CD4-positive, alpha-beta T cell treated with Interferon alpha-2 for 1 hour (primary cell): ENCODE measurements at places on chromosomes 7 and 10.
A peak's percentile ranks its signal among the peaks of the same experiment; 100 is the strongest.

- DNase-seq = no peak
These were observed 30.5 kb downstream of the CTNNA3 start for GRCh38 chr10:67665491-67665890.

GRCh38 chr7:47988496-47989386 lies 9.3 kb upstream of the HUS1 start:
- DNase-seq = no peak

DNA sequence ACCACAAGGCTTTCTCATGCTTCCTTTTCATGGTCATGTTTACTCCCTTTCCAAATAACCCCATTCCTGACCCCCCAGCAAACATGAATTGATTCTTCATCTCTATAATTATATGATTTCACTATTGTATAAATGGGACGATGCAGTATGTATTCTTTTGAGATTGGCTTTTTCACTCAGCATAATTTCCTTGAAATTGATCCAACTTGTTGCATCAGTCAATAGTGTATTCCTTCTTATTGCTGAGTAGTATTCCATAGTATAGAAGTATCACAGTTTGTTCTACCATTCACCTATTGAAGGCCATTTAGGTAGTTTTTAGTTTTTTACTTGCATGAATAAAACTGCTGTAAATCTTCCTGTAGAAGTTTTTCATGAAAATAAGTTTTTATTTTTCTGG lies 264.7 kb downstream of the BAMBI start:
- DNase-seq = no peak

DNA sequence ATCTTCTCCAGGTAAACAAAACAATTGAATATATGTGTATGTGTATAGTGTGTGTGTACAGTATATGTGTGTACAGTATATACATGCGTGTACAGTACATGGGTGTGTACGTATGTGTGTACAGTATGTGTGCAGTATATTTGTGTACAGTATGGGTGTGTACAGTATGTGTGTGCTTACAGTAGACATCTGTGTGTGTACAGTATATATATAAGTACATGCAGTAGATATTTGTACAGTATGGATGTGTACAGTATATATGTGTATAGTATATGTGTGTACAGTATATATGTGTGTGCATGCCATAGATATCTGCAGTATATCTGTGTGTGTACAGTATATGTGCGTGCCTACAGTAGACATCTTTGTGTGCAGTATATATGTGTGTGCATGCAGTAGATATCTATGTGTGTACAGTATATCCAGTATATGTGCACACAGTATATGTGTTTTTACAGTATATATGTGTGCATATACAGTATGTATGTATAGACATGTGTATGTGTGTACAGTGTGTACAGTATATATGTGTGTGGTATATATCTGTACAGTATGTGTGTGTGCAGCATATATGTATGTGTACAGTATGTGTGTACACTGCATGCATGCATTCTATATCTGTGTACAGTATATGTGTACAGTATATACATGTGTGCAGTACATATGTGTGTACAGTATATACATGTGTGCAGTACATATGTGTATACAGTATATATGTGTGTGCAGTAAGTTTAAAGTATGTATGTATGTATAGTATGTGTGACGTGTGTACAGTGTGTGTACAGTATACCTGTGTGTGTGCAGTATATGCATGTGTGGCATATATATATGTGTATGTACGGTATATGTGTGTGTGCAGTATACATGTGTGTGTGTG lies 37.3 kb upstream of the SLC39A12 start:
- DNase-seq = no peak

DNA sequence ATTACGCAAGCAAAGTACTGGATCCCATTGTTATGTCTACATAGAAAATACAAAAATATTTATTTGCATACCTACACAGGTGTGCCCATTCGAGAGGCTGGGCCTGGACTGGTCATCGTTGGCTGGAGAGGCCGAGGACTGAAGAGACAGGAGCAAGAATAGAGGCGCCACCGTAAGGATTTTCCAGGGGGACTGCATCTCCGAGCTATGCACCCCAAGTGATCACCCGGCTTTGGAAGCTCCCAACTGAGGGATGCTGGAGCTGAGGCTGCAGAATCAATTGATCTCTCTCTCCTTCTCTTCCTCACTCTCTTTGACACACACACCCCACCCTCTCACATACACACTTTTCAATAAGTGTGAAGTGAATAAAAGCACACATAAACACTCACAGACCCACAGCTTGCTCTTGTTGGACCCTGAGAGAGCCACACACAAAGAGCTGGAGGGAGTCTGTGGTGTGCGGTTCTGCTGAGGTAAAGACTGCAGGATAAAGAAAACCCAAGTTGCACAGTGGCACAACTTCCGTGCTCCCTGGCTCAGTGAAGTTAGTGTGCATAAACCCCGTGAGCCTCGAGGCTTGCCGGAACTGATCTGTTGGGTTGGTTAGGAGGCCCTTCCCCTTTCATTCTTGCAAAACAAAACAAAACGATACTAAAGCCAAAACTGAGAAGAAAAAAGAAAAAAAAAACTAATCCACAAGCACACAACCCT lies at the start of gene AOAH:
Gene AOAH (minus strand): TSS at position 544 of the 714 bp plus-strand sequence. CDS start 346 bp downstream, at position 198.
- DNase-seq = peak; percentile 83

GRCh38 chr7:51369746-51370145 lies 53.1 kb upstream of the COBL start:
- DNase-seq = no peak

DNA sequence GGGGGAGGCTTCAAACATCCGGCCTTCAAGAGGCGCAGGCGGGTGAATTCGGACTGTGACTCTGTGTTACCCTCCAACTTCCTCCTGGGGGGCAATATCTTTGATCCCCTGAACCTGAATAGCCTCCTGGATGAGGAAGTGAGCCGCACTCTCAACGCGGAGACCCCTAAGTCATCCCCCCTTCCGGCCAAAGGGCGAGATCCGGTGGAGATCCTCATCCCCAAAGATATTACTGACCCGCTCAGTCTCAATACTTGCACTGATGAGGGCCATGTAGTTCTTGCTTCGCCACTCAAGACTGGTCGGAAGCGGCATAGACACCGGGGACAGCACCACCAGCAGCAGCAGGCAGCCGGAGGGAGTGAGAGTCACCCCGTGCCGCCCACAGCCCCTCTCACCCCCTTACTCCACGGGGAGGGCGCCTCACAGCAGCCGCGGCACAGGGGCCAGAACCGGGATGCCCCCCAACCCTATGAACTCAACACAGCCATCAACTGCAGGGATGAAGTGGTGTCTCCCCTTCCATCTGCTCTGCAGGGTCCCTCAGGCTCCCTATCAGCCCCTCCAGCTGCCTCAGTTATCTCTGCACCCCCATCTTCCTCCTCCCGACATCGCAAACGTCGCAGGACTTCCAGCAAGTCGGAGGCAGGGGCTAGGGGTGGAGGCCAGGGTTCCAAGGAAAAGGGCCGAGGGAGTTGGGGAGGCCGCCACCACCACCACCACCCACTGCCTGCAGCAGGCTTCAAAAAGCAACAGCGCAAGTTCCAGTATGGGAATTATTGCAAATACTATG lies 1.1 kb downstream of the MEPCE start:
- peak; percentile 55 for DNase-seq

- no peak for DNase-seq
These were observed 9.6 kb downstream of the INMT start for GRCh38 chr7:30761214-30762156.

GRCh38 chr7:115059321-115059720 lies 137.4 kb downstream of the MDFIC start:
- no peak for DNase-seq

DNA sequence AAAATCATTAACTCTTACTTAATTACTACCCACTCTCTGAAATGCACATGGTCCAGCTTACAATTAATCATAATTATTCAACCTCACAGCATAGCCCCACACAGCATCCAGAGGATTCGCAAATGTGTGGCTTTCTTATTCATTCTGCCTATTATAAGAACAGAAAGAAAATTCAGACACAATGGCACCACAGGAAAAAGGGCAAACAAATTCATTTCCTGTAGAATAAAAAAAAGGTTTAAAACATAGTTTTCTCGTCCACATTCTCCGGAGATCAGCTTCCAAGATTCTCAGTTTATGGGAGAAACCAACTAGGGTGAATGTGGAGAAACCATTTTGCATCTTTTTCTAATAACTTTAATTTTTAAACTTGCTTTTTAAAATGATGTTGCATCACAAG lies 201.6 kb downstream of the PARD3 start:
- no peak for DNase-seq

GRCh38 chr10:15486404-15486803 lies 115.3 kb upstream of the FAM171A1 start:
- DNase-seq = no peak

GRCh38 chr10:51699145-51699474 lies 285 bp downstream of the CSTF2T start:
- no peak for DNase-seq

DNA sequence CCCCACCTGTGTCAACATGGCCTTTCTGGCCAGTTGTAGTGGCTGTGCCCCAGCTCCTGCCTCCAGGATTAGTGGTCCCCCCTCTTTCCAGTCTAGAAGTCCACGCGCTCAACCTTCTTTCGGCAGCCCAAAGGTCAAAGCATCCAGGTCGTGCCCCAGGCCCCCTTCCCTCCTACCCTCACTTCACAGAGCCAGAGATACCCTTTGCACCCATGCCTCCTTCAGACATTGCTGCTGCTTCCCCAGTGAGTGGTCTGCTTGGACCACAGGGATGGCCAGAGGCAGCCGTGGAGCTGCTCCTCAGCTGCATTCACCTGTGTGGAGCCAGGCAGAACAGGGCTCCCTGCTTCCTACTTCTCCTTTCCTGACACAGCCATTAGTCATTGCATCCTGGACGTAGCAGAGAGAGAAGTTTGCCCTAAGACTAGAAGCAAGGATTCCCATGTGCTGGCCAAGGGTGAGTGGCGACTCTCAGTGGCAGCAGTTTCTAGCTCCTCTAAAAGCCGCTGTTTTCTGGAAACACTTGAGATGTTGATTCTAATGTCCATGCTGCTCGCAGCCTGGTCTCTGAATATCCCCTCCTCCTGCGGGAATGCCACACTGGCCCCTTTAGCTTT lies 243.1 kb upstream of the SHH start:
- no peak for DNase-seq

DNA sequence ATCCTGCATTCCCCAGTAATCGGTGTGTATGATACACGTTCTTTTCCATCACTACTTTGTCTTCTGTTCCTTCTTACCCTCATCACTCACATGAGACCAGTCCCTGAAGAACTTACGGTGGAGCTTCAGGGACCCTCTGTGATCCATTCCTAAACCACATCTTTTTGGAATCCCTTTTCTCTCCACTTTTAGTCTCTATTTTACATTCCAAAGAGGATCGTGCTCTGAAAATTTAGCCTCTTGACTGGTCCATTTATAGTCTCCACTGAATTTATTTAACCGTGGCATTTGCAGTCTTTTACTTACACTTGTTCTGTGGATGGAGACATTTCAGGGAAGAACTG lies 109.1 kb downstream of the NT5C2 start:
- DNase-seq = no peak

GRCh38 chr10:89035461-89035860 lies 44.9 kb downstream of the FAS start:
- DNase-seq = no peak

DNA sequence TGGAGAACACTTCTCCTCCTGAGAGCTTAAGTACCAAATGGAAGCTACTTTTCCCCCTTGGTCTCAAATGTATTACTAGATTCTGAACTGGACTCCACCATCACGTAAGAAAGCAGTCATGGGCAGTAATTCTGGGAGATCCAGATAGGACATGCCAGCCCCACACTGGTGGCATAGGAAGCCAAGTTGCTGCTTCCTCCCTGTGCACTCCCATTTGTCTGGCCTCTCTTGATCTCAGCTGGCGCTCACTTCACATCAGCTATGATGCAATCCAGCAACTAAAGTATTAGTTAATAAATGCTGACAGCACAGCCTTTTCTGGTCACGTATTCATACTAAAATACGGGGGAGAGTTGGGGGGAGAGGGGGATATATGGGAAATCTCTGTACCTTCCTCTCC lies 3.4 kb upstream of the IL6 start:
- DNase-seq = no peak

- no peak for DNase-seq
These were observed 44.3 kb upstream of the FAM180A start for GRCh38 chr7:135792866-135793265.

GRCh38 chr7:26614503-26614902 lies 249.9 kb downstream of the SKAP2 start:
- DNase-seq = no peak

GRCh38 chr7:16934722-16935340 lies 53.0 kb upstream of the AGR3 start:
- DNase-seq = no peak

DNA sequence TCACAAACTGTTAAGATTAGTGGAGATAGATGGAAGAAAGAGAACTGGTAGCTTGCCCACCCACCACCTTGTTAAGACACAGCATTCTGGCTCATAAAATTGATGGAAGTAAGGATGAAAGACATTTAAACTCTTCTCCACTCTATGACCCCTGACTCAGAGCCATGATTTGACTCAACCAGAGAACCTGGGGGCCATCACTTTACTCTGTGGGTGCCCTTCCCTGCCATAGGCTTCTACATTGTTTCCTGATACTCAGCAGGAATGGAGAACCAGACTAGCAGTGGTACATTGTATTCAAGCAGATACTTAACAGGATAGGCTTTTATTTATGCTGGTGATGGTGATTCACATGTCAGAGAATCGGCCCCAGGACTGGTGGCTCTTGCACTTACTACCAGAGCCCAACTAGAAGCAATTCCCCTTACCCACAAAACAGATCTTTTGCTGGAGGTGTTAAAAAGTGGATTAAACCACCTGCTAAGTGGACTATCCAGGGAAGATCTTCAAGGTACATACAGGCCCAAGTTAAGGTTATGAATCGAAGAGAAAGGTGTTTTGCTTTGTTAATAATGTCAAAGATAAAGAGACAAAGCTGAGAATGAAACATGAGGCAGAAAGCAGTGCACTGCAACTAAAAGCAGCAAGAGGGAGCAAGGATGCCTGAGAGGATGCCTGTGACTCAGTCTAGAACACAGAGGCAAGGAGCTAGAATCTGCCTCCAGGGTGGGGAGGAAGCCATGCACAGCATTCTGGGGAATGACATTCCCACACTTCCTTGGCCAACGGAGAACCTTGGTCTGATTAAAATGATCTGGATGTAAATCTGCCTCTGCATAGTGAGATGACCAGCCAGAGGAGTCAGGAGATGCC lies 36.0 kb upstream of the GLI3 start:
- DNase-seq = no peak

- DNase-seq = no peak
These were observed 23.1 kb downstream of the NRBF2 start for GRCh38 chr10:63156236-63156635.

GRCh38 chr7:142583446-142583845 lies 165.8 kb upstream of the PRSS1 start:
- DNase-seq = peak; percentile 16

DNA sequence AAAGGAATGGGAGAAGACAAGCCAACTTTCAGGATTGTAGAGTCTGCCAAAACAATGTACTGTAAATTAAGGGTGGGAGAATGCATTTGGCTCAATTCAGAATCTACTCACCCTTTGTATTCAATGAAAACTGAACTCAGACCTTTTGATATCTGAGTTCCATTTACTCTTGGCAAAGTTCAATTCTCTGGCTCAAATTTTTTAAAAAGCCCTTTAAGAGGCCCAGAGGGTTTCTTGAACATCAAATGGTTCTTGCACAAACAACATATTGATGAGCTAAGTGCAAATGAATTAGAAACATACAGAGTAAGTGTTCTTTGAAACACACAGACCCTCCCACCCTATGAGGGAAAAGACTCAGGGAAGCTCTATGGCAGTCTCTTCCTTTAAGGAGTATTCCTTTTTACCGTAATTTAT lies 5.2 kb upstream of the XPNPEP1 start:
- DNase-seq = no peak

- DNase-seq = no peak
These were observed 181.6 kb downstream of the XPNPEP1 start for GRCh38 chr10:109741712-109742111.
